ENCODE measurements at places on chromosomes 5 and 9.

DNA sequence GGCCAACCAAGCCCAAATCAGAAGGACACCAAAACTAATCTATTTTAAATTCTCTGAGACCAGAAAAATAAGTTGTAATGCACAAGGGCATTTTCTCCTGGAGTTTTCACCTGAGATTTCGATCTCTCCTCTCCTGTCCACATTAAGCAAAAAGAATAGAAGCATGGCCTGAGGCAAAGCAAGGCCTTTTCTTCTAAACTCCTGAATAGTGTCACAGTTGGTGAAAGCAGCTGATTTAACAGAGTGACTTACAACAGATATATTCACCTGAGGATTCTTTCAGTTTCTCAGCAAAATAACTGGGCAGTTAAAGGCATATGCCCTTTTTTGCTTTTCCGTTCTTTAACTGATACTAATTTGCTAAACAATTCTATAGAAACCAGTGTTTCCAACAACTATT lies 547.7 kb downstream of the EFNA5 start:
- no peak for DNase-seq

GRCh38 chr5:73901043-73901442 lies 275.0 kb downstream of the ARHGEF28 start:
- DNase-seq, result no peak

GRCh38 chr9:136189394-136190236 lies 15.3 kb downstream of the LHX3 start:
- DNase-seq, result no peak

GRCh38 chr5:125023673-125024072 lies 277.2 kb upstream of the ZNF608 start:
- DNase-seq, result no peak
